ENCODE measurements at places on chromosomes 16 and 17.

DNA sequence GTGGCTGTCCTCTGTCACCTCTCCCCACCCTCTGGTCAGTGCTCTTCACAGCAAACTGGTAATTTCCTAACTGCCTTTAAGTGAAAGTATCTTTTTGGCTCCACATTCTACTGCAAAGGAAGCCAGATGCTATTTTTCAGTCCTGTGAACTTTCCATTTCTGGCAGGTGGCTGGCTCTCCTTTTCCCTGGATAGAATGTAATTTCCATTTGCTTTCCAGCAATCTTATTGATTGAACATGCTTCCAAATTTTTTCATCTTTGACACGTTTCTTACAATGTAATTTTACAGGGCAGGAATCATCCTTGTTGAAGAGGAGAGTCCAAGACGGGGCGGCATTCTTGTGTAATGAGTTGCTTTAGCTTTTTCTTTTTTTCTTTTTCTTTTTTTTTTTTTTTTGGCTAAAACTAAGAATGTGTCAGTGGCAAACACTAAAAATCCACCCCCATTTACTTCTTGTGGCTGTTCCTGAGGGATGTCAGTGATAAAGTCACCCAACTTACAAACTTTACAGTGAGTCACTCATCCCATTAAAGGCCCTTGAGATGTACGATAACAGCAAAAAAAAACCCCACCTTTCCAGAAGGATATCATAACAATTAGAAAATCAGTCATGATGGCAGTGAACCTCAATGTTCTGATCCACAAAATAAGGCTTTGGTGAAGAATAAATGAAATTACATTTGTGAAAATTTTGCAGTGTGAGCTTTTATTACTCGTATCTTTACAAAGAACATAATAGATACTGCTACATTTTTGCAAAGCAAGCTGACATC is 29.4 kb upstream of the PRKCA start:
- peak; percentile 20 for DNase-seq

DNA sequence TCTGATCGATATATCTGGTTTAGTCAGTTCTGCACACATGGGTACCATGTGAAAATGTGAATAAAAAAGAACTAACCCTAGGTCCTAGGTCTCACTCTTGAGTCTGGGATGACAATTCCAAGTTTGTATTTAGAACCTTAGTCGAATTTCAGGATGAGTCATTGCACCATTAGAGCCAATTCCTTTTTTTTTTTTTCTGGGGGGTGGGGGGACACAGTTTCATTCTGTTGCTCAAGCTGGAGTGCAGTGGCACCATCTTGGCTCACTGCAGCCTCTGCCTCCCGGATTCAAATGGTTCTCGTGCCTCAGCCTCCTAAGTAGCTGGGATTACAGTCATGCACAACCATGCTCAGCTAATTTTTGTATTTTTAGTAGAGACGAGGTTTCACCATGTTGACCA is 41.6 kb downstream of the SPAG9 start:
- DNase-seq: no peak

DNA sequence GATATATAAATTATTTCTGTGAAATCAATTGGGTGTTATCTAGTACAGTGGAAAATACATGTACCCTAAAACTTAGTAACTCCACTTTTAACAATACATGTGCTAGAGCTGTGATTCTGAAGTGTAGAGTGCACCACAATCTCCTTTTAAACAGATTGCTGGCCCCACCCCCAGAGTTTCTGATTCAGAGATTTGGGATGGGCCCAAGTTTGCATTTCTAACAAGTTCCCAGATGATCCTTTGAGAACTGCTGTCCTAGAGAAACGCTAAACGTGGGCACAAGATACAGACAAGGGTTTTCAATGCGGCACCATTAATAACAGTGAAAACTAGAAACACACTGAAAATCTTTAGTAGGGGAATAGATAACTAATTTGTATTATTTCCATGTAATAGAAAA is 49.2 kb downstream of the NXPH3 start:
- DNase-seq: no peak

GRCh38 chr17:46977750-46978488 is 1.1 kb downstream of the RPRML start:
- no peak for DNase-seq

GRCh38 chr16:85541980-85542900 is 70.9 kb upstream of the GSE1 start:
- no peak for DNase-seq

DNA sequence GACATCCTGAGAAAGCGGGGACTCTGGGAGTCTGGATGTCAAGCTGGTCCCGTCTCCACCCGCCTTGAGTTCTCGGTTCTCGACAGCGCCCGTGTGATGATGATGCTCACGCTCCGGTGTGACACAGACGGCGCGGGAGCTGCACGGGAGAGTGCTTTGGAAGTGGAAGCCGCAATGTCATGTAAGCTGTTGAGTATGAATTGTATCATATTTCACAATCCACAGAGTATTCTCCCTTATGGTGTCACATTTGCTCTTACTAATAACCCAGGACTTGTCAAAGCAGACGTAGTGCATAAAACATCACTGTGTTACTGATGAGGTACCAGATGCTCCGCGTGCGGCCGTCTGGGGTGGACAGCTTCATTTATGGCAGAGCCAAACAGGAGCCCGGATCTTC is 217.5 kb upstream of the CHMP6 start:
- no peak for DNase-seq

- DNase-seq: no peak
Observed at GRCh38 chr16:81514041-81514559, 69.5 kb downstream of the CMIP start.

GRCh38 chr16:64749346-64749745 is 372.5 kb downstream of the CDH11 start:
- DNase-seq: no peak
